Activated CD8-positive, alpha-beta memory T cell treated with anti-CD3 and anti-CD28 coated beads for 4 hours (primary cell): ENCODE measurements at places on chromosomes 3 and 15.

DNA sequence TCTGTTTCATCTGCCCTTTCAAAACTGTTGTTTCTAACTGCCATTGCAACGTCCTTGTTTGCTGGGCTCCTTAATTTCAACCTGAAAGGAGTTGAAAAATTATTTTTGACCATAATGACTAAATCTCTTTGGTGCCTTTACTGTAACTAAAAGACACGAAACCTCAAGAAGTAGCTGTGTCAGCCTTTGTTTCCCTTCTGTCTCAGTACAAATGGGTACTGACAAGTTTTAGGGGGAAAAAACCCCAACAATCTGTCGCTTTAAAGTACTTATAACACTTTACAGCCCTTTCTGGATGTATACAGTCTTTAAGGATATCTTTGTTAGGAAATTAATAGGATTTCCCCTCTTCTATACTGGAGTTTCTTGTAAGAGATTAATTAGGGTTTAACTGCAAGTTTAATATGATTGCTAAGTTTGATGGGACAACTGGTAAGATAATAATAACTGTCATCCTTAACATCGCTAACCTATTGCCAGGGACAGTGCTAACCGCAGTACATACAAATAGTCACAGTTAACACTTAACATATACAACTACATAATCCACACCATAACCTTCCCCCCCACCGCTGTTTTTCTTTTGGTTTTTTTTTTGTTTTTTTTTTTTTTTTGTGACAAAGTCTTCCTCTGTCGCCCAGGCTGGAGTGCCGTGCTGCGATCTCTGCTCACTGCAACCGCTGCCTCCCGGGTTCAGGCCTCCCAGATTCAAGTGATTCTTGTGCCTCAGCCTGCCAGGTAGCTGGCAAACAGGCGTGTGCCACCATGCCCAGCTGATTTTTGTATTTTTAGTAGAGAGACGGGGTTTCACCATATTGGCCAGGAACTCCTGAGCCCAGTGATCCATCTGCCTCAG is 1.7 kb downstream of the GXYLT2 start:
- DNase-seq, result no peak

GRCh38 chr3:36769926-36770325 is 5.6 kb upstream of the DCLK3 start:
- DNase-seq, result no peak

DNA sequence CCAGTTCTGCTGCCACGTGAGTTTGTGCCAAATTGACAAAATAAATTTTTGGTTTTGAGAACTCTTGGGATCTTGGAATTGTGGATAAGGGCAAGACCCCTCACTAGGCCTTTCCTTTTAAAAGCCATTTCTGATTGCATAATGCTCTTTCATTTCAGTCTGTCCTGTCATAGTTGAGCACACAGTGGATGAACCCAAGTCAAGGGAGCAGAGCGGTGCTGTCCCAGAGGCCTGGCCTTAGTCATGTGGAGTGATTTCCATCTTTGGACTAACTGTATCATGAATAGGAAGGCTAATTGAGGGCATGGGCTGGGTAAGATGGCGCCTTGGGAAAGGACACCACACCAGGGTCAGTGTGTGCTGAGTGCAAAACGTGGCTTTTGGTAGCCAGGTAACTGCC is 304.0 kb downstream of the UACA start:
- no peak for DNase-seq

DNA sequence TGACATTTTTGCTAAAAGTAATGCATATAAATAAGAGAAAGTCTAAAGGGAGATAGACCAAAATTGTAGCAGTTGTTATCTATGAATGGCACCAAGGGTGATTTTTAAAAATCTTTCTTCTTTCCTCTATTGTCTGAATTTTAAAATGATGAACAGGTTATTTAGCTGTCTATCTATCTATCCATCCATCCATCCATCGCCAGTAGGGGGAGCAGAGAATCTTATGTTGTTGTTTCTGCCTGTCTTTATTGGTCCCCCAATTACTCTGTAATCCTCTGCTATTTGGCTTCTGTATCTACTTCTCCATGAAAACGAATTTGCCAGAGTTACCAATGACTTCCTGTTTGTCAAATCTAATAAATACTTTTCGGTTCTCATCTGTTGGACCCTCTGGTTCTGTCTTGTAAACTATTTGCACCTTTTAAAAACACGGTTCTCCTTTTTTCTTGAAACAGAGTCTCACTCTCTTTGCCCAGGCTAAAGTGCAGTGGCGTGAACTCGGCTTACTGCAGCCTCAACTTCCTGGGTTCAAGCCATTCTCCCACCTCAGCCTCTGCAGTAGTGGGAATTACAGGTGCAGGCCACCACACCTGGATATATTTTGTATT is 86.0 kb downstream of the ECT2 start:
- no peak for DNase-seq

DNA sequence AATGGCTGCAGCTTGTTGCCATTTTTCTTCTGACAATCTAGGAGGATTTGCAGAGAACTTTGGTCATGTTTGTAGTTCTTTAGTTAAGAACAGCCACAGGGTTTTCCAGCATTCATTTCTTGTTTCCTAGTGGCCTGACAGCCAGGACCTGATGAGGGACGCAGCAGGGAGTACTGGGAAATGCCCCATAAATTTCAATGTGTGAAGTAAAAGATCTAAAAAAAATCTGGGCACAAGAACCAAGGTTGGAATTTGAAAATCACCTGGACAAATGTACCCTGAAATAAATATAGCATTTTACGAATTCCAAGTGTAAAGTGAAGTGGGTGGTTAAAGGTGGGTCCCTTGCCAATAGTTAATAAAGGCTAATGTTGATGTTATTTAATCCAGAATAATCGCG is 195.0 kb downstream of the ZIC1 start:
- no peak for DNase-seq

DNA sequence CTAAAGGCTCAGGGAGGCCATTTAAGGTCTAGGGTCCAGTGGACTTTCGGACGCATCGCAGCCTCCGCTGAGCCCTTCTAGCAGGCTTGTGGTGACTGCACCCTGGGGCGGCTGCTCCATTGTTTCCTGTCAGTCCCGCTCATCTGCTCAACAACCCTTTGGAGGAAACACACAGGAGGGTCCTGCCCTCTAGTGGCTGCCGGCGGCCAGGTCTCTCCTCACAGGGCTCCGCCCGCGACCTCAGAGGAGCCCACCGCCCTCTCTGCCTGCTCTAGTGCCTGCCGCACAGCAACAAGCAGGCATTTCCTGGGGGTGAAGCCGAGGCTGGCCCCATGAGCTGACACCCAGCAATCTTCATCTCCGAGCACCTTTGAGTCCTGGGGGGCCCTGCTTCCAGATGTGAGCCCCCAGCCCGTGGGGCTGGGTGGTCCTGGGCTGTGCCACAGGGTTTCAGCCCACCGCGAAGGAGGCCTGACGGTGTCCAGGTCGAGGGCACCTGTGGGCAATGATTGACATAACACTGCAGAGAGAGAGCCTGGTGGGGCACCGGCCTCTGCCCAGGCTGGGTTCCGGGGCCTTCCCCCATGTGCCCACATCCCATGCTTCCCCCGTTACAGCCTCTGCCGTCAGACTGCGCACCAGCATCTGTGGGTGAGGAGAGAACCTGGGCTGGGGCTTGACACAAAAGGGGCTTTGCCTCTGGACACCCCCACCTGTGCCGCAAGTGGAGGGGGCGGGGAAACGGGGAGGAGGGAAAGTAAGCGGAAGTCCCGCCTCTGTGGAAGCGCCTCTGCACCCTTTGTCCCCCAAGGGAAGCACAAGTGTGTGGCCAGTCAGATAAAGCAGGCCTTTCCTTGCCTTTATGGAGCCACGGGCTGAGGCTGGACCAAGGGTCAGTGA is 27.0 kb upstream of the SFMBT1 start:
- peak; percentile 70 for DNase-seq

GRCh38 chr3:177647341-177647740 is 450.1 kb upstream of the TBL1XR1 start:
- DNase-seq, result no peak

DNA sequence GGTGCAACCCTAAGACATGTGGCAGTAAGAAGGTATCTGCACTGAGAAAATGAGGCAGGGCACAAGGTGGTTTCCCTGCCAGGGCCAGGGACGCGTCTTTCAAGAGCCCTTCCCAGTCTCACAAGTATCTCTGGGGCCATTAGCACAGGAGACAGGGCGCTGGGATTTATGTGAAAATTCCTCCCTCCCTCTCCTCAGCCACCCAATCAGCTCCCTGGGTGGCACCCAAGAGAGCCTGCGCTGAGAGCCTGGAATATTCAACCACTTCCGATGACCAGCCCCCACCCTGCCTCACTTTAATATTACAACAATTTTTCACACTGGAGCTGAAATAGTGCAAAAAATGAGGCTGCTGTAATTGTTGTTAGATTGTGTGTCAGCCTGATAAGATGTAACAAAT is 26.1 kb downstream of the SEC61A1 start:
- DNase-seq, result no peak

DNA sequence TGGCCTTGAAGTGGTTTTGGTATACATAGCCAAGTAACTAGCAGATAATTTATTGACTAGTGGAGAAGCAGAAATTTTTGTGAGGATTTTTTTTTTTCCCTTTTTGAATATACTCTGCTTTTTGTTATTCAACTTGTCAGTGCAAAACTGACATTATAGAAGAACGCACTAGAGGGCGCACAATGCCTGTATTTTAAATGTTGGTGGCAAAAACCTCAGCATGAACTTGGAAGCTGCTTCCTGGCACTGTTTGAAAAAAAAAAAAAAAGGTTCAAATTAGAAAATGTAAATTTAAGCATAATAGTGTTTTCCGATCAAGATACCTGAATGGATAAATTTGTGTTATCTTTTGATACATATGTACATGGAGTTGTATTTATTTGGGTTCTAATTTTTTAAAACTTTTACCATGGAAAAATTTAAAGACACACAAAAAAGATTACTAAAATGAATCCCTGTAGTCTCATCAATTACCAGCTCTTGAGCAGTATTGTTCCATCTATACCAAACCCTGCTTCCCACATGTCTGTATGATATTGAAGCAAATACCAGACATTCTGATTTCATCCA is 56.0 kb downstream of the SLC25A26 start:
- DNase-seq, result peak; percentile 10

- DNase-seq, result no peak
Measured at GRCh38 chr3:115800489-115801075, 177.3 kb downstream of the GAP43 start.

DNA sequence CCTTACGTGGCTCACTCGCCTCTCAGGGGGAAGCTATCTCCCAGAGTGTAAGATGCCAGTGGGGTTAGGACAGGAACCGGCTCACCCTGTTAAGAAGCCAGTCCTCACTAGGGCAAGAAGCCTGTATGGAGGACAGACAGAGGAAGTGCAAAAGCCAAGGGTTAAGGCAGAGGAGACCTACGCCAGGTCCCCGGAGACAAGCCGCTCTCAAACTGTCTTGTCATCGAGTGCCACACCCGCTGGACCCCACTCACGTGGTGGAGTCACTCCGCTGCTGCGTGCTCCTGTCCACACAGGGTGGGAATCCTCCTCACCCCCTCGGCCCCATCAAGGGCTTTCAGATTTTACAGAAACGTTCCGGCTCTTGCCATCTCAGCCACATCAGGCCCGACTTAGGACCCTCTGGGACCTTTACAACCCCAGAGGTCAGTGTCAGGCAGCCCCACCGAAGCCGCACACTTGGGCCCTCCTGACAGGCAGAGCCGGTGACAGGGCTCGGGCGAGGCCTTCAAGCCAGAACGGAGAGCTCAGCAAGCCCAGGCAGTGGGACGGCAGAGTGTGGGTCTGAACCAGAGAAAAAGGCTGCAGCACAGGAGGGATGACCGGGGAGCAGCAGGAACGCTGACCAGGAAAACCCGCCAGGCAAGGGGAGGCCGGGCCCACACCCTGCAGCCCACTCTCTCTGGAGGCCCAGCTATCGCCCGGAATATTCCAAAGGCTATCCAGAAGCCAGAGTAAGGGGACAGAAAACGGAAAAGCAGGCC is 61.7 kb downstream of the XXYLT1 start:
- no peak for DNase-seq

DNA sequence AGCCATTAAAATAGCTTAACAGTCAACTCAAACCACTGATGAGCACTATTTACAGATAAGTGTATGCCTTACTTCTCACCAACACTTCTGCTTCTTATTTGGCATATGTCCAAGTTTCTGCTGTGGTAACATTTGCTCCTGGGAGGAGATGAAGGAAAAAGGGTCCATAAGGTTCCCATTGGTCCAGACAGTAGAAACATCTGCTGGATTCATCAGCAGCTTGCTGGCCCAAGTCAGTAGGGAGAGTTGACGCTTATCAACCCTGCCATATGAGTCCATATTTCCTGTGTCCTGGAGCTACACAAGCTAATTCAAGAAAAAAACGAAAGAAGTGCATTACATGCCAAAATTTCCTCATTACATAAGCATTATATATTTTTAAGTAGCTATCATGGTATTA is 824.5 kb downstream of the CADM2 start:
- DNase-seq, result no peak

GRCh38 chr3:192340031-192340430 is 387.3 kb downstream of the FGF12 start:
- no peak for DNase-seq

DNA sequence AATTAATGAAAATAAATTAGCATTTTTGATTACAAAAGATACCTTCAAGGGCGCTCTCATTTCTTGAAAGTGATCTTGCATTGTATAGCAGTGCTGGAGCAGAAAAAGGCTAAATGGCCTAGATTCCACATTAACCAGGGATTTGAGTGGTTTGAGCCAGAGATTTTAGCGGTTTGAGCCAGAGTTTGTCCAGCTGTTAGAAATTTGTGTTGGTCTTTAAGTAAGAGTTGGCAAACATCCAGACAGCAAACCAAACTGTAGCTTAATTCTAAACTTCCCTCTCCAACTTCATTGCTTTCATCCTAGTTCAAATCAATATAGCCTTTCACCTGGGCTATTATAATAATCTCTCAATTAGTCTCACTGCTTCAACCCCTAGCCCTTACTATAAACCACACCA is 351.7 kb downstream of the IGSF11 start:
- no peak for DNase-seq

DNA sequence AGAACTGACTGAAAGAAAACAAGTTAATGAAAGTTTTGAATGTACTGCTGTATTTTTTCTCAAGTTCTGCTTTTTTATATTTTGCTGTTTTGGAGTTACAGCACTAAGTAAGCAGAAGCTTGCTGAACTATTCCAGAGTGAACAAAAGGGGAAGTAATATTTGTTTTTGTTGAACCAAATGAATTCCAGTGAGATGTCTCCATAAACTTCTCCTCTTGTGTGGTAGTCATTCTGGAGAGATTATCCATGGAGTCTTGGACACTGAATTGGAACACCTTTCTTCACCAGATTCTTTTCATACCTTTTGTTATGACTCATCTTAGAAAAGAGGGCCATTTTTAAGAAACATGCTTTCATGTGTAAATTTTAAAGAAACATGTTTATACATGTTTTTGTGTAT is 8.8 kb downstream of the ANKUB1 start:
- no peak for DNase-seq
